ENCODE measurements at places on chromosomes 4 and X.

DNA sequence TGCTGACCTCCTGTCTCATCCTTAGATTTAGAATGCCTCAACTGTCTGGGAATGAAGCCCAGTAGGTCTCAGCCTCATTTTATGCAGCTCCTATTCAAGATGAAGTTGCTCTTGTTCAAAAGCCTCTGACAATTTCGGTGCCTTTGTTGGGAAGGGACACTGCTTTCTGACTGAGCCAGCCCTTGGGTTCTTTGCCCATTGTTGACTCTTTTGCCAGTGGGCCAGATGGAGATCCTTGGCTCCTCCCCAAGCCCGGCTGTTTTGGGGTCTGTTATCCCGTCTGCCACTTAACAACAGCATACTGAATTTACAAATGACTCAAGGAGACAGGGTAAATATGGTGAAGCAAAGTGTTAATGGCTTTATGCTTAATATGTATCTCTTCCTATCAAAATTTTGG, 58.3 kb upstream of the PRKX start:
- no peak for DNase-seq

DNA sequence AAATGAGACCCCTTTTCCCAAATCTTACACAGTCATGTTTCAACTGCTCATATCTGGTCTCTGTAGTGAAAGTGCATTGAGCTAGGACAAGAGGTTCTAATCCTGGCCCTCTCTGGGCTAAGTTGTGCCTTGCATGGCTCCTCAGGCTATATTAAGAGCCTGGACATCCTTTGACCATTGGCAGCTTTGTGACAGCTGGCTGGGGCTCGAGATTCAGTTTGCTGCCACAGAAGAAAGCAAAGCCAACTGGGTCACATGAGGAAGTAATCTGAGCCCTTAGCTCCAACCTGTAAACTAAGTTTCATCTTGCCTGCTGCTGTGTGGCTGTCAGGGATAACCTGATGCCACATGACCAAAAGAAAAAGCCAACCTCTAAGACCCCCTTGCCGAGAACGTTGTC, 51.8 kb upstream of the JADE1 start:
- no peak for DNase-seq

GRCh38 chrX:67546496-67547423, 2.9 kb downstream of the AR start:
- no peak for DNase-seq

- no peak for DNase-seq
These were observed 2.3 kb downstream of the SYTL5 start for GRCh38 chrX:38008658-38009057.

DNA sequence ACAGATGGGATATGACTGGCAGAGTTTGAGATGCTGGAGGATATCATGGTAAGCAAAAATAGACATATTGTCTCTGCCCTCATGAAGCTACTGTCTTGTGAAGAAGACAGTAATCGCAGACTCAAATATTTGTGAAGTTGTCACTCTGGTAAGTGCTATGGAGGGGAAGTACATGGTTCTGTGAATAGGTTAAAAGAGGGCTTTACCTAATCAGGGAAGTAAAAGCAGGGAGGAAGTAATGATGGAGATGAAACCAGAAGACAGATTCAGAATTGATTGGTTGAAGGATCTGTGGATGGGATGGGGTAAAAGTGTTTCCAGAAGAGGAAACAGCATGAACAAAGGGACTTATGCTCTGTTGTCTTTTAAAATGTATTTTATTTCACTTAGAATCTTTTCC, 19.3 kb upstream of the MAGED1 start:
- DNase-seq, result no peak

- DNase-seq, result no peak
These were observed 33.7 kb downstream of the ATP2B3 start for GRCh38 chrX:153551135-153551534.

DNA sequence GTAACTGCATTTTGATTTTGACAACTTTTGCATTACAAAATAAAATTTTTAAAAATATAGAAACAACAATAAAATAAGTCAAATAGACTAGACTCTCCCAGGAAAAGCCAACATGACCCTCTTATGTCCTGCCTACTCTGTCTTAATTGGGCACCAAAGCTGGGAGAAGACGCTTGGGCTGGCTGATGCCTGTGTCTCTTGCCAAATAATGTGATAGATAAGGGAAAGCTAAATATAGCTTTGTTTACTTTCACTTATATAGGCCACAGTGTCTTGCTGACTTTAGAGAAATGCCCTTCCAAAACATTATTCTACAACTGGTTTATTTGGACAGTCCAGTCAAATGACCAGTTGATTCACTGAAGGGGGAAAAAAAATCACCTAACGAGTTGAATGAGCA, 54.2 kb downstream of the FMR1NB start:
- DNase-seq, result no peak

DNA sequence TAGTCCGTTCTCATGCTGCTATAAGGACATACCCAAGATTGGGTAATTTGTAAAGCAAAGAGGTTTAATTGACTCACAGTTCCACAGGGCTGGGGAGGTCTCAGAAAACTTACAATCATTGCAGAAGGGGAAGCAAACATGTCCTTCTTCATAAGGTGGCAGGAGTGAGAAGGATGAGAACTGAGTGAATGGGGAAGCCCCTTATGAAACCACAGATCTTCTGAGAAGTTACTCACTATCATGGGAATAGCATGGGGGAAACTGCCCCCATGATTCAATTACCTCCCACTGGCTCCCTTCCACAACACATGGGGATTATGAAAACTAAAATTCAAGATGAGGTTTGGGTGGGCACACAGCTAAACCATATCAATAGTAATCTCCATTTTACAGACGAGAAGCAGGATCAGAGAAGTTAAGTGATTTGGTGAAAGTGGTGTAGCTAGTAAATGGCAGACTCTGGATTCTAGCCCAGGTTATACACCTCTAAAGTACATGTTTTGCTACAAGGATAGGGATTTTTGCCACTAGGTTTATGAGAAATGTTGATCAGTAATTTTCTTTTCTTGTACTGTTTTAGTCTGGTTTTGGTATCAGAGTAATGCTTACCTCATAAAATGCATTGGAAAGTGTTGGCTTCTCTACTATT, 47.3 kb upstream of the C1GALT1C1 start:
- no peak for DNase-seq

DNA sequence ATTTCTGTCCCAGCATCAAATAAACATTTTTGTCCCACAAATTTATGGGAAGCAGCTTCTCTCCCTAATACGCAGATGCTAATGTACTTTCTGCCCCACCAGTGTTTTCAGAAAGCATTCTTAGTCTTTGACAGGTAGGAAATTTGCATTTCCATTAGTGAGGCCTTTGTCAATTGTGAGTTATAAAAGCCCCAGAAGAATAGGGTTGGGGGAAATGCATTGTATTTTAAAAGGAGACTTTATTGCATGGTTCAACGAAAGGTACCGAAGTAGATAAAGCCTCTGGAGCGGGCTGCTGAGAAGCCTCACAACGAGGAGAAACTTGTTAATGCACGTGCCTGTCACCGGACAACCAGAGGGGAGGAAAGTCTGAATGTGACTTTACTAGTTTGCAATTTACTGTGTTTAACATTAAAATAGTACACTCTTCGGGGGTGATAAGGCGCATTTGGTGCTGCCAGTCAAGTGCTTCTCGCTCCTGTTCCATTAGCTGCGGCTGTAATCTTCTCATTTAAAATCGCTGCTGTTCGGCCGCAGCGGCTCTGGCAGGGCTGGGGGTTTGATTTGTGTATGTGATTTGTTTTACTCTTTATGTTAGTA, 63.4 kb downstream of the DCTD start:
- DNase-seq, result no peak

DNA sequence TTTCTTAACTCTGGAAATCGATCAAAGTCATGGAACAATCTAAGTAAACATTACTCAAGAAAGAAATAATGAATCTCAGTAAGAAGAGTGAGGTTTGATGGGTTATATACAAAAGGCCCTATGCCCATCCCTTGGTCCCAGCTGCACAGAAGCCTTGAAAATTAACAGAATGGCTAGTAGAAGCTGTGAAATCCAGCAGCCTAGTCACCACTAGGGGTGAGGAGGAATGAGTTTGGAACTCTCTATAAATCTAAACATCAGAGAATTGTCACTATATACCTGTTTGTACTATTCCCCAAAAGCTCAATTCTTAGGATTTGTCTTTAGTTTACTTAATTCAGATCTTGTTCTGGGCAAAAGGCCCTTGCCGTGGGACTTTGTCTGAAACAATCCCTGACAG, 313.9 kb upstream of the GRID2 start:
- DNase-seq, result no peak

DNA sequence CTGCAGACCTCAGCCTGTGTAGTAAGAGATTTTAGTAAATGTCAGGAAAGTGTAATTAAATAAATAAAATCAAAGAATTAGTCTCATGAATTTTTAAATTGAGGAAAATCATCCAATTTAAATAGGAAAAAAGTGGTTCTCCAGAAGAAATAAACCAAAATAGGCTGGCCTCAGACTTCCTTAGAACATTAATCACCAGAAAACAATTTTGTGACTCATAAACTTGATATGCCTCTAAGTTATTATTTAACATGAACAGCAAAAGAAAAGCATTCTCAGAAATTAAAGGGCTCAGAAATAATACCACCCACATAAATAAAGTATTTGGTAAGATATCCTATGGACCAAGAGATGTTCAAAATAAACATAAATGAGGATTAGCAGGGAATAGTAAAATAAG, 14.3 kb downstream of the FAM47B start:
- DNase-seq, result no peak

GRCh38 chr4:71520308-71520707, 181.5 kb downstream of the SLC4A4 start:
- no peak for DNase-seq

GRCh38 chrX:21153503-21153902, 220.7 kb upstream of the CNKSR2 start:
- no peak for DNase-seq

DNA sequence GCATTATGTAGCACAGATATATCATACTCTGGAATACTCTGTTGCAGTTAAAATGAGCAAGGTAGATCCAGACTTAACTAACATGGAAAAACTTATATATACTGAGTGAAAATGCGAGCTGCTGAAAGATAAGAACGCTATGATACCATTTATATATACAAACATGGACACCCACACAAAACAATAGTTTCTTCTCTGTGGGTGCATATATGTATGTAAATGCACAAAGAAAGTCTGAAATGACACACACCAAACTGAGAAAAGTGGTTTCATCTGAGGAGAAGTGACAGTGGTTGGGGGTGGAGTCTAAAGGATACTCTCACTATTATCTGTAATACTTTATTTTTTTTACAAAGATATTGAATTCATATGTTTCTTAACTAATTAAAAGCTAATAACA, 12.2 kb upstream of the FGF2 start:
- no peak for DNase-seq

DNA sequence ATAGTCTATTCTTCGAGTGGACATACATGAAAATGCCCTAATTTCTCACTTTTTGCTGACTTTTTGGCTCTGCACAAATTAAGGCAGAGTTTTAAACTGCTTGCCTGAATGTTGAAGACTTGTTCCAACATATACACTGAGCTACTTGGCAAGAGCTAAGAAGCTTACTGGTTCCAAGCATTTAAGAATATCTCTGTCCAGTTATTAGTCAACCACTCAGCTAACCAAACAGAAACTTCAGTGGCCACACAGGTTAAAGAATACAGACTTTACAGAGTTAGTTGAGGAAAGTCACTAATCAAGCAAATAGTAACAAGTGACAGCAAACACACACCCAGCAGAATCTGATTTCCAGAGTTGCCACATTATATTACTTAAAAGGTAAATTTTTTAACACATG, 35.5 kb downstream of the AMER1 start:
- DNase-seq, result no peak

- DNase-seq, result no peak
These were observed 352.0 kb downstream of the TRAM1L1 start for GRCh38 chr4:116733370-116733769.

DNA sequence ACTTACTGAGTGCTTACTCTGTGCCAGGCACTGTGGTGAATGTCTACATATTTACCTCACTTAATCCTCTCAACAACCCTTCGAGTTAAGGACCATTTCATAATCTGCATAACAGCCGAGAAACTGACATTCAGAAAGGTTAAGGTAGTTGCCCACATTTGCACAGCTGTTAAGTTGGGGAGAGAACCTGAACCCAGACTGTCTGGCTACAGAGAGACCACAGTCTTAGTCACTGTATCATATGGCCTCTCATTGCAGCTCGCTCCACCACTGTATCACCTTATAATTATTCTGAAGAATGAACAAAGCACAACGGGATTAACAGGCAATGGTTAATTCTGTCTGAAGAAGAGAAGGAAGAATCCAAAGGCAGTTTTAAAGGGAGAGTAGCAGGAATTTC, 98.5 kb downstream of the ADGRA3 start:
- DNase-seq, result no peak

DNA sequence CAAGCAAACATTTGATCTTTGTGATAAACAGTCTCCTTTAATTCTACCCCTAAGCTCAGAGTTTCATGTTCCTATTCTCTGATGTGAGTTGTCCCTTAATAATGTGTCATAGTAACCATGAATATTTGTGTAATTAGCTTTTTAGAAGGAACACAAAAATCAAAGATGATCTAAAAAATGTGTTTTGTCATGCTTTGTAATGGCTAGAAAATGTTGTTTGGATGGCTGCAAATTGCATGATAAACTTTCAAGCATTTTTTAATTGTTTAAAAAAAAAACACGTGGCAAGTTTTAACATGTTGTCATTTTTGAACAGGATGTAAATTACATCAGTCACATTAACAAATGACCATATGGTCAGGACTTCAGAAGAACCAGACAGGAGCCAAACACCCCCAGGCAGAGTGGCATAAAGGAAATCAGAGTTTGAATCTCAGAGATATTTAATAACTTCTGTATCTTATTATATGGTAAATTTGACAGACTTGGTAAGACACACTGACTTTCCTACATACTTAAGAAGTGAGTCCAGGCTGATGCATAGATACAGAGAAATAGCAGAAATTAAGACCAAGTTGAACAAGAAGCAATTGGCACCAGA, 223.9 kb upstream of the VEGFC start:
- no peak for DNase-seq

DNA sequence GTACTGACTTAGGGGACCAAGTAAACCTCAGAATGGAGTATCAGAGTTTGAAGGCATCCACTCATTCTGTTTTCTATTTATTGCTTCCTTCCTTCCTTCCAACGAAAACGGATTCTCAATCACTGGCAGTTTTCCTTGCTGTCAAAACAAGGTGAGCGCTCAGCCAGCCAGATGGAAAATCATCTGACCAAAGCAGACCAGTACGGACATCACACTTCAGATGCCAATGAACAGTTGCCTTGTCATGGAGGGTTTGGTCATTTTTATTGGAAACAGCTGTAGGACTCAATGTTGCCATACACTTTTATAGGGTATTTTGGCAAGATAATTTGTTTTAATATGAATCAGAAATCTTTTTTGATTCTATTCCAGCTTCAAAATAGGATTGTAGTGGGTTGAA, 16.6 kb downstream of the GEMIN8 start:
- DNase-seq, result no peak

- no peak for DNase-seq
These were observed 1160.0 kb downstream of the ADGRL3 start for GRCh38 chr4:62360156-62360545.

DNA sequence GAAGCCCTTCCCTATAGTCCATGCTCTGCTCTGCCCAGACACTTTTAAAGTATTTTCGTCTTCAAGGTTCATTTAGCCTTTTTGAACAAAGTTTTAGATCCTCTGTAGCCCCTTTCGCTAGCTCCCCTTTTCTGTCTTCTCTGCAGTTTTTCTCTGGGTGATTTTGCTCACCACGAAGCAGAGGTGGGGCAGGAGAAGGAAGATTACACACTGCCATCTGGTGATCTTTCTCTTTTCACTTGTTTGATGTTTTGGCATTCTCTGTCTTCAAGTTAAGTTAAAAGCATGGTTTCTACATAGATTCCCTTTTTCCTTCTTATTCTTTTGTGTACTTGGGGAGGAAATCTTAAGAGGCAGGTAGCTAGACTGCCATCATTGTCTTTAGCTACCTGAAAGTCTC, 43.9 kb downstream of the CC2D2A start:
- DNase-seq, result no peak
